ENCODE measurements at places on chromosomes 11 and 22.

GRCh38 chr22:26743149-26743548 lies 85.8 kb downstream of the MIAT start:
- DNase-seq, result no peak

DNA sequence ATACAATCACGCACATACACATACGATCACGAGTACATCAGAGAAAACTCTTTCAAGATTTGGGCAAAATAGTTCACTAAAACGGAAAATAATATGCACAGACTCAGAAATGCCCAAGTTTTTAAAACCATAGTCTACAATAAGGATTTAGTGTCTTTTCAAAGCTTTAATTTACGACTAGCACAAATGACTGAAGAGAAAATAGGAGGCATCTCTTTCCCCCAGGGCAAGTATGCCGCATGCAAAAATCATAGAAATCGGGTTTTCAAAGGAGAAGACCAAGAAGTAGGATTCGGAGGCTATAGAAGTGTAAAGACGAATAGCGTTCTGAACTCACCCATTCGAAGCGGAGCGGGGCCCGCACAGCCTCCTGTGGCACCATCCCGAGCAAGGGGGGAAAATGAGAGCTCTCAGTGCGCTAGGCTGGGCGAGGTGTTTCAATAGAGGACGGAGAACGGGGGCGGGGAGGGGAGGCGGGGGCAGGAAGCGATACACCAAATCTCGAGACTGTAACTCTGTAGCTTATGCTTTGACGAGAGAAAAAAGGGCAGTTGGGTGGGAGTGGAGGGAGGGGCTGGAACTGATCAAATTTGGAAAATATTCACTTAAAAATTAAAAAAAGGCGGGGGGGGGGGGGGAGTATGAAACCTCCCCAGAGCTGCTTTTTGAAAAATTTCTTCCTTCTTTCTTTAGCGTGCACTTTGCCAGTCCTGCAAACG lies 15.8 kb downstream of the BLID start:
- DNase-seq, result no peak

GRCh38 chr22:21827628-21828267 lies 39.7 kb downstream of the MAPK1 start:
- DNase-seq, result no peak

GRCh38 chr11:64333556-64333955 lies 6.4 kb upstream of the CCDC88B start:
- DNase-seq, result no peak

- no peak for DNase-seq
Observed at GRCh38 chr11:119676461-119677020, 52.5 kb downstream of the NECTIN1 start.

GRCh38 chr11:3202305-3202704 lies 16.3 kb downstream of the MRGPRG start:
- DNase-seq, result no peak

Data from CD4-positive, alpha-beta T cell treated with Interleukin-17A for 4 hours (primary cell).